ENCODE measurements at places on chromosomes 11 and 22. TPM values are rescaled to one million over a fixed set of nuclear protein-coding genes. Genes with fewer than 3 reads are reported as not detected.
A peak's percentile ranks its signal among the peaks of the same experiment; 100 is the strongest.

DNA sequence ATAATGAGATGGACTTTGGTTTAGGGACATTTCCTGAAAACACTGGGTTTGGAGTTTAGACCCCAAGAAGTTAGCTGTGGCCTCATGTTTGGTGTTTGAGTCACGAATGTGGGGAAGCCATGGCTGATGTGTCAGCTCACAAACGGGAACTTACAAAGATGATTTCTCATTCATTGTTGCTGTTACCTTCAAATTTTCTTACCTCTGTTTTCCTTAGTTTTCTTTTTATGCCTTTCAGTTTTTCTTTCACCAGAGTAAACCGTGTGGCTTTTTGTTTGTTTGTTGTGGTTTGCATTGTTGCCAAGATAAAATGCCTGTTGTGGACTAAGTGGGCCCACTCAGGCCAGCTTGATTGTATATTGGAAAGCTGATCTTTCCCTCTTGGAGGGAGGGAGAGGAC, 89.1 kb downstream of the SWAP70 start:
- no peak for DNase-seq

GRCh38 chr22:41504397-41504796, 35.5 kb downstream of the ACO2 start:
- DNase-seq = no peak

DNA sequence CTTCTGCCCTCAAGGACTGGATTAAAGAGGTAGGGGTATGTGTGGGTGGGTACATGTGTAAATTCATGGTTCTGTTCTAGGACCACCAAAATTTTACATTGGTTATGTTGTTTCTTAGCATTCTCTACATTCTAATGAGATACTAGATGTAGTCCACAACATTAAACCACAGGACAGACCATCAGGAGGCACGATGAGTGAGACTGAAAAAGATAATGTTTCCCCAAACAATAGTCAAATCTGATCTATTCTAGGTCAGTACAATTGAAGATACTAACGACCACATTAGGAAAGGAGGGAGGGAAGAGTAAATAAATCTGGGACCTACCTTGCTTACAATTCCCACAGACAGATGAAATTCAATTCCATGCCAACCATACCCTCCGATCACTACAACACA, 42.2 kb downstream of the MRTFA start:
- no peak for DNase-seq

DNA sequence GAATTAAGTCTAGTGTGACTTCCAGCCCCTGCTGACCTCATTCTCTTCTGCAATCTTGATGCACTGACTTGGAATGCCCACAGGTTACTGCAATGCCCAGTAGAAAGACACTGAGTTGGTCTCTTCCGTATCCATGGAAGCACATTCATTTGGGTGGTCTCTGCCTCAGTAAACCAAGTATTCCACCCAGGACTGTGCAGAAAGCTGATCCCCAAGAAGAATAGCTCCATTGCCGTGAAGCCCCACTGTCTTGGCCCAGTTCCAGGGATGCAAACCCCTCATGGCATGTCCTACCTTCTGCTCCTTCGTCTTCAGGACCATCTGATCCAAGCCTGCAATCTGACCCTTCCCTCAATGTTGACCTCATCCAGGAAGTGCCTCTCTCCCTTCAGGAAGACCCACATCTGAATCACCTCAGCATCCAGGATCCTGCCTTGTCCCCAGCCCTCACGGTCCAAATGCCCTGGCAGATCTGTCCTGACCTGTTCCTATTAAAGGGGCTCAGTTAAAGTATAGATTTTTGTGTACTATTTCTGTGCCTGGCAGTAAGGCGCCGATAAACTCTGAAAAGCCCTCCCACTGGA, 425.8 kb downstream of the SOX6 start:
- no peak for DNase-seq

GRCh38 chr11:76161261-76161961, 44.9 kb downstream of the WNT11 start:
- DNase-seq = no peak

GRCh38 chr22:50726643-50727340, 11.2 kb upstream of the ACR start:
- peak; percentile 54 for DNase-seq

GRCh38 chr11:114377612-114378267, 22.6 kb downstream of the C11orf71 start:
- no peak for DNase-seq

DNA sequence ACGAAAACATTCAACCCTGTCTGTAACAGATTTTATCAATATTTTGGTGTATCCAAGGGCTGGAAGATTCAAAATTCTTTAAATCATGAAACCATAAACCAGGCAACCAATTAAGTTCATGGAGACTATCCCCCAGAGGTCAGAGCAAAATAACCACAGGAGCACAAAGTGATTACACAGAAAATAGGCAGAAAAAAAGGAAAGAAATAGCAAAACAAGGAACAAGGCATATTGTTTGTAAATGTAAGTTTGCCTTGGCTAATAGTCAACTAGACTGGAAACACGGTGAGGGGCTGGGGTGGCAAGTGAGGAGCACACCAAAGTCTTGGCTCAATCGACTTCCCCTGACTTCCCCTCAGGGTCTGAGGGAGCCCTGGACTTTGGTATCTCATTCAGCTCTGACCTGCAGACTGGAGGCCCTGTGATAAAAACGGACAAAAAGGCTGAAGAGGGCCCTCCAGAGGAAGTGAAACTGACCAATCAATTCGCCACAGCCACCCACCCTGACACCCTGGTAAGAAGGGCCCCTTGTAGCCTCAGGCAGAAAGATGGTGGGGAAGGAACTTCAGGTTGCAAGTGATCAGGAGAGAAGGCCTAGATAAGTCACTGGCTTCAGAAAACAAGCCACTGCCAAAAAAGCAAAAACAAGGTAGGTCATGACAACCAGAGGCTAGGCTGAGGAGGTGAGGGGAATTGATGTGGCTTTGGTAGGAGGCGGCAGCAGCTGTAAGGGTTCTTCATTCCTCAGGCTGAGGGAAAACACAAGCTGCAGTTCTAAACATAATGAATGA, 1.8 kb downstream of the SIK3 start:
- no peak for DNase-seq

DNA sequence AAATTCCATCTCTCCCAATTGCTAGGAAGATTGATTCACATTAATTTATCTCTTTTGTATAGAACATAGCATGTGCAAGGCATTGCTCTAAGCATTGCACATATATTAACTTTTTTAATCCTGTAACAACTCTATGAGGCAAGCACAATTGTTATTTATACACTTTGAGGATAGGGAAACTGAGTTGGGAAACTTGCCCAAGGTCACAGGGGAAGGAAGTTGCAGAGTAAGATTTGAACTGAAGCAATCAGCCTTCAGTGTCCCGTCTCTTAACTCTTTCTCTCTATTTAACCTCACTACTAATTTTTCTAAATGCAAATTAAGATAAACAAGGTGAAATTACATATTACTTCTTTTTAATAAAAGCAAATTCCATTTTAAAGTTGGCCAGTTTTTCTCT, 22.2 kb downstream of the OR56B4 start:
- no peak for DNase-seq

DNA sequence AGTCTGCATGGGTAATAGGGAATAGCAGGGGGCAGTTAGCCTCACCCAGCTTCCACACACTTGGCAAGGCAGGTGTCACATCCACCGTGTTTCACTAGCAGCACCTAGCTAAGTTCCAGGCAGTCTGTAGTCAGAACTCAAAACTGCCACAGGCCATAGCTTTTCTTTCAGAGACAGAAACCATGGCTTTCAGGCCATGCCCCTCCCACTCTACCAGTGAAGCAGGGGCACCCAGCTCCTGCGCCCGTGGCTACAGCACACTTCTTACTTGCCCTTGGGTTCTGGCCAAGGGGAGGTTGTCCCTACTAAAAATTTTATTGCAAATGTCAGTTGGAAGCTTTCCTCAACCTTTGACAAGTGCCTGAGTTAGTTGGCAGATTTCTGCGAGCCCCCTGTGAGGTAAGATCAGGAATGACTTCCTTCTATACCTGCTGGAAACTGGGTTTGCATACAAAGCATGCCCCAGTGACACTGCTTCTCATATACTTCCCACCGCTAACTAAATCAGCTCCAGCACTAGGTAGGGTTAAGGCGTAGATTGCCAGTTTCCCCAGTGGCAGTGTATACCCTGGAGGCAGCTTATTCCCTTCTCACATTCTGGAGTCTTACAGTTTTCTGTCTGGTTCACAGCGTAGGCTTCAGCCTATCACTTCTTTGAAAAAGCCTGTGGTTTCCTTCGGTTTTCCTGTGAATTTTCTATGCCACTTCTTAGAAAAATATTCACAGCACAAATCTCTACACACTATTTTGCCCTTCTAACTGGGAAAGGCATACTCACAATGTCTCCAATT, 139.0 kb upstream of the LUZP2 start:
- DNase-seq = no peak

- DNase-seq = no peak
Observed at GRCh38 chr11:83691451-83691950, 405.3 kb upstream of the CCDC90B start.

DNA sequence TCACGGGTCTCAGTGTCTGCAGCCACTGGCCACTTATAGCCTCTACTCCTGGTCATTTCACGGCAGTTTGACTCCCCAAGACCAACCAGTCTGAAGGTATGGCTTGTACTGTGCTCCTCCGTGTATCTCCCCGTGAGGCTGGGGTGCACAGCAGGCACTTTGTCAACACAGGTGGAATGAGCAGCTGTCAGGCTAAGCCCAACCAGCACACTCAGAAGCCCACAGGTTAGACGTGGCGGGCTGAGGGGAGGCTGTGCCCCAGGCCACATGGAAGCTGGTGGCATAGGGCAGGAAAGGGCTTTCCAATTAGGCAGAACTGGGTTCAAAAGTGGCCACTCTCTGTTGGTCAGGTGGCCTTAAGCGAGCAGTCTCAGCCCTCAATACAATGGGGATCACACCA, 7.0 kb downstream of the TP53I11 start:
- DNase-seq = no peak

GRCh38 chr22:28139961-28140360, 220.9 kb upstream of the PITPNB start:
- DNase-seq = no peak

- no peak for DNase-seq
Observed at GRCh38 chr11:15195454-15196200, 80.9 kb downstream of the INSC start.

DNA sequence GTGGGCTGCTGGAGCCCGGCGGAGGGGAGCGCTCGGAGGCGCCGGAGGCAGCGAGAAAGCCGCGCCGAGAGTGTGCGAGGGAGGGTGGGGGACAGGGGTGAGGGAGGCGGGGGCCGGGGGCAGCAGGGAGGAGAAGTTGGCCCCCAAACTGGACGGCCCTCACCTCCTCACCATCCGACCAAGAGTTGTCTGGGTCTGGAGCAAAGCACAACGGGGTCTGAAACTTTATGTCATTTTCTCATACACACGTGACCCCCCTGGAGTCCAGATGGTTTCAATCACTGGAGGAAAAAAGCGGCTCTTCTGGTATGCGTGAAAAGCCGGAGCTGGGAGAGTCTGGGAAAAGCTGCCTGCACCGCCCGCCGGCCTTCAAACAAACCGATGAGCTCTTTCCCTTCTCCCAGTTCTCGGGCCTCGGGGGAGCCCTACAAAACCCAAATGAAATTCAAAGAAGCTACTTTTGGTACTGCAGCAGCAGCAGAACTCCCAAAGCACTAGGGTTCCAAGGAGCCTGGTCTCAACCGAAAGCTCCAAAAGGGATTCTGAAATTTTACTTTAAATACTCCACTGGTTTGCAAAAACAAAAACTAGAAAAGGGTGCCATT, 39.7 kb upstream of the AKIP1 start:
- peak; percentile 69 for DNase-seq

GRCh38 chr11:77636731-77637344, 756 bp downstream of the CLNS1A start:
- no peak for DNase-seq

GRCh38 chr22:24521791-24522245, 26.7 kb downstream of the UPB1 start:
- peak; percentile 80 for DNase-seq

GRCh38 chr22:42688241-42689211, 32.1 kb downstream of the A4GALT start:
- peak; percentile 85 for DNase-seq

DNA sequence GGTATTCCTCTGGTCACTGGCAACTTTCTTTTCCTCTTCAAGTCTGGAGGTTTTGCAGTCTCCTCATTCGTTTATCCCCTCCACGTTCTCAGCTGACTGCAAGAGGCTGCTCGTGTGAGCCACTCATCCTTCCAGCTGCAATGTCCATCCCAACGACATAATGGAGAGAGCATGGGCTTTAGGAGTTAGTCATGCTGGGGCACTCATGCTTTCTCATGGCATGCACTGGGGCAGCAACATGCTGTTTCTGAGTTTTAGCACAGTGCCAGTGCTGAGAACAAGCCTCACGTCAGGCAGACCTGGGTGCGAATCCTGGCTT, 7.1 kb downstream of the DCPS start:
- no peak for DNase-seq

Gene AP5B1
- total RNA-seq = 35.6 TPM

Gene WBP2NL
- 1.3 TPM for total RNA-seq

Gene RCOR2
- 0.69 TPM for total RNA-seq

Gene OR52E8
- not detected for total RNA-seq

Gene HOATZ
- not detected for total RNA-seq

Data from upper lobe of right lung (tissue), 1 donor.